ENCODE measurements at places on chromosomes 6 and 20.

DNA sequence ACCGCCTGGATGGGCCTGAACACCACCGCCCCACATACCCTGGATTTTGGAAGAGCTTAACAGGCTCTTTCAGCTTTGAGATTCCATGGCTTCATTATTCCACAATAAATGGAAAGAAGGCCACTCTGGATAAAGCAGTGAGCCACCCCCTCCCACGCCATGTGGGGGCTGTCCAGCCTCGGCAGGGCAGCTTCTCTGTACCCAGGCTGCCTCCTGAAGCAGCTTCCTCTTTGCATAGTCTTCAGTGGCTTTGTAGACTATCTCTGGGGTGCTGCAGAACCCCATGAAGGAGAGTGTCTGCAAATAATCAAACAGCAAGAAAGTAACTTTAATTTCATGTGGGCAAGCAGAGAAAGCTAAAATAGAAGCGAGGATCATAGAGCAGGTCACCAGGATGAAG, 96.6 kb upstream of the NXT1 start:
- DNase-seq: no peak

- no peak for DNase-seq
These were observed 100.2 kb upstream of the CLDN20 start for GRCh38 chr6:155163601-155164000.

DNA sequence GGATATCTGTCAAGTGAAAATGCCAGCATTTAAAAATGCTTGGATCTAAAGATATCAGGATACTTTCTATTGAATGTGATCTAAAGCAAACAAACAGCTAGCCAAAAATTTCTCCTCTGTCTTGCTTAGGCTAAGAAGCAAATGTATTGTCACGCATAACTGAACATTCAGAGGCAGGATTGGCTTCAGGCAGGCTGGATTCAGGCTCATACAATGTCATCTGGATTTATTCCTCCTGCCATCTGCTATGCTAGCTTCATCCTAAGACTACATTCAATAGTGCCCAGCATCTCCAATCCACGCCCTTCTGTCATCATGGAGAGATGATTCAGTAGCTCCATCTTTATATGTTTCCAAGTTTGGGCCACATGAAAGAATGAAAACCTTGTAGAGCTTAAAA, 27.1 kb downstream of the PFDN4 start:
- DNase-seq: no peak

GRCh38 chr6:162922563-162923166, 194.9 kb downstream of the PACRG start:
- no peak for DNase-seq

DNA sequence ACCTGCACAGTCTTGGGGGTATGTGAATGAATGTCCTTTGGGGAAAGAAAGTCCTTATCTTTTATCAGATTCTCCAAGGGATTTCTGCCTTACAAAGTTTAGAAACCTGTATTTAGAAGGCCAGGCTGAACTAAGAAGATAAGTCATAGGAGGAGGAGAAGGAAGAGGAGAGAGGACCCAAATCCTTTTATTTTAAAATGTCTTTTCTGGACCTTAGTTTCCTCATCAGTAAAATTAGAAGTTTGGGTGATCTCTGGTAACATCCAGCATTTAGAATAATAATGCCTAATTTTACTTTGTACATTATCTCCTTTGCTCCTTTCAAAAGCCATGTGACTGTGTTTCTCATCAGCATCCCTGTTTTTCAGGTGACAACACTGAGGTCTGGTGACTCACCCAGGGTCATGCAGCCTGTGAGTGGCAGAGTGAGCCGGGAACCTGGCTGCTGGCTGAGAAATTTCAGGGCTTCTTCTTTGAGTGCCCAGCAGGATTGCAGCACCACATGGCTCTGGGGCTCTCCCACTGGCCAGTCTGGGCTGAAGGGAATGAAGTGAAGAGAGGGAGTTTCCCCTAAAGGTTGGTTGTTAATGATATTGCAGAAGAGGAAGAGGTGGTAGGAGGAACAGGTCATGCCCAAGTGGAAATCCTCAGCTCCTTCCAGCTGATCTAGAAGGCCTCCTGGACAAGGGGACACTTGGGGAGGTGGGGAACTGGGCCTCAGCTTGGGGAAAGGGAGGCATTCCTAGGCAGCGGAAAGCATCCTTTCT, 34.0 kb downstream of the VEGFA start:
- DNase-seq: no peak

DNA sequence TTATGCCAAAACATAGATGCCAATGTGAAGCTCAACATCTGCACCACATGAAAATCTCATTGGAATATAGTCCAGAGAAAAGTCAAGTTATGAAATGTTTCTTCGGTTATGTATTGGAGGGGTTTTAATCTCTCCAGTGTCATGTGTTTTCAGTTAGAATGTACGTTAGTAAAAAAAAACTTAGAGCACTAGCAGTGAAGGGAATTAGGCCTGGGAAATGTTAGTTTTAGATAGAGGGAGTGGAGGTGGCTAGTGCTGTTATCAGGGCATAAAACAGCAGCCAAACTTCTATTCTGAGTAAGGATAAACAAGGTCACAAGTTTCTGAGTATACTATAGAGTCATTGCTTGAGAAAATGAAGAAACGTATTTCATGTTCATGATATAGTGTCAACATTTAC, 42.9 kb downstream of the HDGFL1 start:
- no peak for DNase-seq
